ENCODE measurements at places on chromosomes 12 and 14.

DNA sequence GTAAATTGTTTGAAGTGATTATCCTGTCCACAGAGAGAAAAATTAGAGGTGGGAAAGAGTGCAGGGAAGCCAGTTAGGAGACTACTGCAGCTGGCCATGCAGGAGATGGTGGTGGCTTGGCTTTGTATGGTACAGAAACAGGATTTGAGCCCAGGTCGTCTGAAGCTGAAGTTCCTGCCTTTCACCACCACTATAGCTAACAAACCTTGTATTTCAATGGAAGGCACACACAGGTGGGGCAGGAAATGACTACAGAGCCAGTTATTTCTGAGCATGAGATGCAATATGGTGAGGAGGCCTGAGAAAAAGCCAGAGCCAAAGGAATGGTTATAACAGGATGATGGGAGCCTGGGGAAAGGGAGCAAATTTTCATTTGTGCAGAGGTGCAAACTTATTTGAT lies 103.9 kb downstream of the BTG1 start:
- DNase-seq = no peak

GRCh38 chr12:115062741-115063140 lies 378.8 kb upstream of the TBX3 start:
- no peak for DNase-seq

- DNase-seq = no peak
Measured at GRCh38 chr12:116996621-116997020, 85.9 kb downstream of the FBXW8 start.

GRCh38 chr14:65361920-65362319 lies 50.6 kb upstream of the FUT8 start:
- DNase-seq = no peak

GRCh38 chr12:27001663-27002062 lies 12.5 kb downstream of the TM7SF3 start:
- no peak for DNase-seq

DNA sequence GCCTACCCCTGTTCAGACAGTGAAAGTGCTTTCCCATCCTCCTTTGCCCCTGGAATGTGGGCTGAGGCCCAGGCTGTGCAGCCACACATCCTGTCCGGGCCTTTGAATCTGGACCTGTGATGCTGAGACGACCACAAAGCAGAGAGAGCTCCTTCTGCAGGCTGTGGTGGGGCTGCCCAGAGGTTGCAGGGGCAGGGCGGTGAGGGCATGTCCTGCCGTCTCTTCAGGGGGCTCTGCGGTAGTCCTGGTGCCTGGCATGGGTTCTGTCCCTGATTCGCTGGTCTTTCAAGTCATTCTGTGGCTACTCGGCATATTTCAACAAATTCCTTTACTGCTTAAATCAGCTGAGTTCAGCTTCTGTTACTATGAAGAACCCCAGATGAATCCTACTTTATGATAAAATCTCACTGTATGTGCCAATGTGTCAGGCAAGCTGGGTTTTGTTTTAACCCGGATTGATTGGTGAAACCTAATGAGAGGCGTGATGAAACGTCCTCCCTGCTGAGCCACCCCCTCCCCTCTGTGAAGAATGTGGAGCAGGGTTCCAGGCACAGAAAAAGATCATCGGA lies 63.4 kb upstream of the DICER1 start:
- DNase-seq = no peak

GRCh38 chr12:13970803-13971202 lies 10.6 kb downstream of the GRIN2B start:
- DNase-seq = no peak

DNA sequence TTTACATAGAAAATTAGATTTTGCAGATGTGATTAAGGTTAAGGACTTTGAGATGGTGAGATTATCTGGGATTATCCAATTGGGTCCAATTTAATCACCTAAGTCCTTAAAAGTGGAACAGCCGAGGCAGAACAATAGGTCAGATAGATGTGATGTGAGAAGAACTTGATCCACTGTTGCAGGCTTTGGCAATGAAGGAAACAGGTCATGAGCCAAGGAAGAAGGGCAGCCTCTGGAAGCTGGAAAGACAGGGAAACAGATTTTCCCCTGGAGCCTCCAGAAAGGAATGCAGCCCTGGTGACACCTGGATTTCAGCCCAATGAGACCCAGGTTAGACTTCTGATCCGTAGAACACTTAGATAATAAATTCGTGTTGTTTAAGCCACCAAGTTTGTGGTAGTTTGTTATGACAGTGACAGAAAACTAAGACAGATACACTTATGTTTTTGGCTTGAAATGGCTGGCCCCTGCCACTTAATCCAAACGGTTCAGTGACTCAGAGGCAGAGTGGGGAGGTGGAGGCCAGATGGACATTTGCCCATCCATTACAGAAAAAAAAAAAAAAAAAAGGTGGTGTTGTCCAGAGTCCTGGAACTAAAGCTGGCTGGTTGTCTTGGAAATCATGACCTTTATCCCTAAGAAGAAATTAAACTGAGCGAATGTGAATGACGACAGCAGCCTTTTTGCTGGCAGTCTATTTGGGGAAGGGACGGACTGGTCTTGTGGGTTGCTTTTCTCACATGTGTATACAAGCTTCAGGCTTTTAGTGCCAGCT lies 181.9 kb upstream of the NRXN3 start:
- no peak for DNase-seq

DNA sequence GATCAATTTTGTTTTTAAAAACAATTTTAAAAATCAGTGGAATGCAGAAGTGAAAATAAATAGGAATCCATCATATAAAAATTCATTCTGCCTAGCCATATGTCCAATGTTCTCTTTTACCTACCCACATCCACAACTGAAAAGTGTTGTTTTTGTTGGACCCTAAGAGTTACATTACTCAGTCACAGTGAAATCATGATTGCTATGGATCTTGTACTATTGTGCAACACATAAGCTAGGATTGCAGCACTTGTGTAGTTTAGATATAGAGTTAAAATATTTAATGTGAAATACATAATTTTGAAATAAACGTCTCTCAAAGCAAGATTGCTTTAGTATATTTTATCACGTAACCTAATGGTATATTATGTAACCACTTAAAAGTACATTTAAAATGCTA lies 213.3 kb upstream of the CLEC14A start:
- DNase-seq = no peak

DNA sequence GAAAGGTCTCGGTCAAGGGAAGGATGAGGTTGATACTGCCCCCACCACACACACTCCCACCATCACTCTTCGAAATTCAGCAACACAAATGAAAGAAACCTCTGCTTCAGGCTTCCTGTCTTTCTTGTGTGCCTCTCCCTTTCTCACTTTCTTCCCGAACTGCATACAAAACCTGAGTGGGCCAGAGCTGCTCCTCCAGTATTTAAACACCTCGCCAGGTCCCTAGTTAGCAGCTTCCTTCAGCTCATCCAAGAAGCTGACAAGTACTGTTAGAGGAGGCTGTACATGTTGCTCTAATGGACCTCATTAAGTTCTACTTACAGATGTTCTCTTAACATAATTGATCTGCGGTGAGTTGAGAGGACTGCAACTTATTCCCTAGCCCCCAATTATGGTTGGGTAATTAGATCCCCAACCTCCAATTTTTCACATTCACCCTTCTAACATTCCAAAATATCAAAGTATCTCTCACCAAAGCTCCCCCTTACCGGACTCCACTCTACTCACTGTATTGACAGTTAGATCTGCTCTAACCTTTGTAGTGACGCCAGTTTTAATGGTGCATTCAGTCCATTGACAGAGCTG lies 4.1 kb upstream of the LMO3 start:
- DNase-seq = no peak

DNA sequence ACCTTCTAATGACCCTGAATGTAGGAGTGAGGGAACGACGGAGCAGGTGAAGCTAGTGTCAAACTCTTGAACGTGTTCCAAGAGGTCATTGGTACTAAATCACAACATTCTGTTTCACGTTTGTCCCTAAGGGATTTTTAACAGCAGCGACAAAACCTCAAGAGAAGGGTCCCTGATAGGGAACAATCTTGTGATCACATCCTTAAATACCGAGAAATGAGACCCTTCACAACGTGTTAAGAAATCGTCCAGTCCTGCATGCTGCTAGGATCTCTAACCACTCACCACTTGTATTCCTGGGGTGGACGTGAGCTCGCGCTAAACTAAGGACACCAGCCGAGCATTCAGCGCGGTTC lies 134.1 kb upstream of the KRAS start:
- DNase-seq = no peak

DNA sequence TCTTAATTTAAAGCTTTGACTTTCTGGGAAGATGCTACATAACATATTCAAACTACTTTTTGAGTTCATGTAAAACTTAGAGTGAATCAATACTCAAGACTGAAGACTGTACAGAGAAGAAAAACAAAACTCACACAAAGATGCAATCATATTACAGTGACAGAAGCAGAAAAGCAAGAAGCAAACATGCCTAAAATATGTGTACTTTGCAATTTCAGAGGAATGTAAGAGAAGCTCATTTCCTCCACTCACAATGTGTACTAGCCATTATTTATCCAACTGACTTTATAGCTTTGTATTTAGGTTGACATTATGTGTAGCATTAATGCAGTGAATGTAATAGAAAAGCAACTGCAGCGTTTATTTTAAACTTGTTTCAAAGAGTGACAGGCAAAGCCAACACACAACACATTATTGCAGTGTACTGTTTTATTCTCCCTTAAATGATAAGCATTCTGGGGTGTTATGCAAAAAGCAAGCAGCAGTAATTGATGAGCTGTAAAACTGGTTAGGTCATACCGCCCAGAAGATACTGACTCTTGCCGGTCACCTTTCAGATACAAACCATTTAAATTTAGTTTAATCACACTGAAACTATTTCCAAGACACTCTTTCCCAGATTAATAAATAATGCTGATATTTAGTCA lies 88.2 kb upstream of the PAWR start:
- no peak for DNase-seq

DNA sequence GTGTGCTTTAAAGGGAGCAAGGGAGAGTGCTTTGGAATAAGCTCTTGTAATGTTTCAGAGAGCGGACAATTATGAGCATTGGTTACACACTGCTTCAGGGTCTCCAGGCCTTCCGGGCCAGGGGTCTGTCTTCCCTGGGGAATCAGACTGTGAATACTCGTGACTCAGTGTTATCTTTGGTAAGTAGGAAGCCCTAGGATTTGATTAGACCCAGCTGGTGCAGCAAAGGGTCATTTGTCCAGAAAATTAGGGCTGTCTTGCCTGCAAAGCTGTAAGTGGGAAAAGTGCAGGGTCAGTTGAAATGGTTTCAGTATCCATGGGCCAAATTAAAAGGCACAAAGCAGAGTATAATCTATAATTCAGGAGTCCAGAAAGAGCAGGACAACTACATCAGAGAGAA lies 475.6 kb downstream of the MED13L start:
- no peak for DNase-seq

DNA sequence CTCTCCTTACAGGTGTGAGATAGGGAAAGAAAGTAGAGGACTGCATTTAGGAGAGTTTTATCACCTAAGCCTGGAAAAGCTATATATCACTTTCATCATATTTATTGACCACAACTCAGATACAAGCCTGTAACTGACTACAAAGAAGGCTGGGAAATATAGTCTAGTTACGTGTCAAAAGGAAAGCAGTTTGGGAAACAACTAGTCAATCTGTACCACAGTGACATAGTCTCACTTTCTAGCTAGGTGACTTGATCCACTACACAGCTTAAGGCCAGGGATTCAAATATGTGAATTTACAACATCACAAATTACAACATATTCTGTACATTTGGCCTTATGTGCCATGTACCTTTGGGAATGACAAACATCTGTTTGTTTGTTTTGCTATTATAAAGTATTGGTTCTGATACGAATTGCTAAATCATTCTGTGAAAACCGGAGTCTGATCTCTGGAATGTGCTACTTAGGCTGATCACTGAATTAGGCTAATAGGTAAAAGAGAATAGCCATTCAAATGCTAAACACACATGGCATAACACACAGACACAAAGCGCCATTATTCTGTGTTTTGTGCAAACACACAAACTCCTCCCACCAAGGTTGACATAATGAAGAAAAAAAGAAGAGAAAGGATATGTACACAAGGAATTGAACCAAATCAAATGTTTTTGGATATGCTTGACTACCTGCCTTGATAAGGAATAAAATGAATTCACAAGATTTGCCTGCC lies 279.8 kb downstream of the DUSP6 start:
- no peak for DNase-seq

- no peak for DNase-seq
Measured at GRCh38 chr12:101117842-101118241, 92.2 kb downstream of the SLC5A8 start.

GRCh38 chr14:63413009-63413408 lies 94.3 kb upstream of the GPHB5 start:
- DNase-seq = no peak

DNA sequence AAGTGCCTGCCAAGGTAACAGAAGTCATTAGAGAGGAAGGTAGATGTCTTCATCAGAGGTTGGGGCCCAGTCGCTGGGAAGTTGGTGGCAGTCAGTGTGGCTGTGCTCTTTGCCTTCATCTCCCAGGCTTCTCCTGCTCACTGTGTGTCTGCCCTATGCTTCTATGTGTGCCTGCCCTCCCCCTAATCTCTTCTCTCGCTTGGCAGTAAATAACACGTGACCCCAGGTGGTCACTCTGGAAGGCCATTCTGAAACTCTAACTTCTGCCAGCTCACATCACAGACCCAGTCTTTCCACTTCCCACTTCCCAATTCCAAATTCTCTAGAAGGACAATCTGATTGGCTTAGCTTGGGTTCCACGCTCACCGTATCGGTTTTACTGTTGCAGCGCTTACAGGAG lies 9.3 kb downstream of the ZNF664 start:
- no peak for DNase-seq

DNA sequence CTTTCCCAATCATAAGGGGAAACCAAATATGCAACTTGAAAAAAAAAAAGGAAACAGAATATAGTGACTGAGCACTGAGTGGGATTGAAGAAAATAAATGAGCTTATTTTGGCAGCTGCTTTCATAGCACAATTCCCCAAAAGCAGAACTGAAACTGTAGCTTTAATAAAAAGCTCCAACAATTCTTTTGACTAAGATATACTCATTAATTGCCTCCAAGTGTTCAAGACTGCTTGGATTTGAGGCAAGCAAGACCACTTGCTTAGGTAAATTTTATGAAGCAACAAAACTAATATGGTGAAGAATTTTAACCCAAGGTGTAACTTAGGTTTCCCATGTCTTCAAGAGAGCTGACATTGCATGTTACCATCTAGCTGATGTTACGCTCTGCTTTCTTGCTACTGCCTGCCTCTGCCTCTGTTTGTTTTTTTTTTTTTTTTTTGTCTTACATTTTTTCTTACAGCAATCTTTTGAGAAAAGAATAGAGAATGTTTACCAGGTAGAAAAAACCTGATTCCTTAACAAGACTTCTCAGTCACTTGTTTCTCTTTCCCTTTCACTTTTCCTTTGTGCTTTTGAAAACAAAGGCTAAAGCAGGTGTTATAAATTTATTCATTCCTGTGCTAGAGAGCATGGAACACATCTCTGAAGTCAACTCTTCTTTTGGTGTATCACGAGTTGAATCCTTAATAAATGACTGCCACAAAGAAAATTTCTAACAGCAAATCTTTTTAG lies 134.4 kb downstream of the BCAT1 start:
- no peak for DNase-seq

GRCh38 chr14:76756371-76756750 lies 4.9 kb upstream of the VASH1 start:
- DNase-seq = no peak

GRCh38 chr12:127635838-127636237 lies 631.1 kb upstream of the TMEM132C start:
- no peak for DNase-seq

Measured in HS-27A (cell line).